Gastrocnemius medialis (tissue), 4 donors: ENCODE measurements at places on chromosomes 3 and 15. TPM values are rescaled to one million over a fixed set of nuclear protein-coding genes. Genes with fewer than 3 reads are reported as not detected.

Gene EIF4E3
- 51.0 TPM for total RNA-seq

Gene SCG5
- not detected for total RNA-seq

Gene UBXN7
- 4.2 TPM for total RNA-seq

Gene CAPN3
- 96.8 TPM for total RNA-seq

DNA sequence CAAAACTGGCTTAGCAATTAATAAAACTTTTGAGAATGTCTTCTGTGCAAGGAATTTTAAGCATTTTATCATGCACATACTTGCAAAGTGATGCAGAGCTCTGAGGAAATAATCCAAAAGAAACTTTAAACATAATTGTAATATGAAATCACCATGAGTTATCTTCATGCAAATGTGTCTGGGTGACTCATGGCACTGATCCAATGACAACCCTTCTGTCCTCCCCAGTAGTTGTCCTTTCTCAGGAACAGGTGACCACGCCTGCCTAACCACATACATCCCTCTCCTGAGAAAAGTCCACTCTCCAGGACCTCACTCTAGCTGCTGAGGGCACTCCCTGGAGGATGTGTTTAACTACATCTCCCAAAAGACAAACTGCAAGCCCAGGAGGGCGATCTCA is 530.6 kb upstream of the IL12A start:
- no peak overlapping the region for H3K4me3 ChIP-seq
- no peaks in the 10 kb centered on the region for H3K36me3 ChIP-seq
- H3K27me3 ChIP-seq, result no peaks in the 10 kb centered on the region
- H3K27ac ChIP-seq, result no peak overlapping the region
- no peak for DNase-seq

GRCh38 chr3:31421314-31422048 is 111.2 kb upstream of the STT3B start:
- H3K4me3 ChIP-seq, result no peak overlapping the region
- no peak overlapping the region for H3K27ac ChIP-seq
- DNase-seq, result no peak
- no peaks in the 10 kb centered on the region for H3K4me1 ChIP-seq

- DNase-seq, result no peak
- no peaks in the 10 kb centered on the region for H3K36me3 ChIP-seq
- no peak overlapping the region for H3K4me3 ChIP-seq
- H3K27ac ChIP-seq, result peak overlapping the region; percentile 38
Measured at GRCh38 chr3:114406286-114406685, 112.5 kb downstream of the TIGIT start.

DNA sequence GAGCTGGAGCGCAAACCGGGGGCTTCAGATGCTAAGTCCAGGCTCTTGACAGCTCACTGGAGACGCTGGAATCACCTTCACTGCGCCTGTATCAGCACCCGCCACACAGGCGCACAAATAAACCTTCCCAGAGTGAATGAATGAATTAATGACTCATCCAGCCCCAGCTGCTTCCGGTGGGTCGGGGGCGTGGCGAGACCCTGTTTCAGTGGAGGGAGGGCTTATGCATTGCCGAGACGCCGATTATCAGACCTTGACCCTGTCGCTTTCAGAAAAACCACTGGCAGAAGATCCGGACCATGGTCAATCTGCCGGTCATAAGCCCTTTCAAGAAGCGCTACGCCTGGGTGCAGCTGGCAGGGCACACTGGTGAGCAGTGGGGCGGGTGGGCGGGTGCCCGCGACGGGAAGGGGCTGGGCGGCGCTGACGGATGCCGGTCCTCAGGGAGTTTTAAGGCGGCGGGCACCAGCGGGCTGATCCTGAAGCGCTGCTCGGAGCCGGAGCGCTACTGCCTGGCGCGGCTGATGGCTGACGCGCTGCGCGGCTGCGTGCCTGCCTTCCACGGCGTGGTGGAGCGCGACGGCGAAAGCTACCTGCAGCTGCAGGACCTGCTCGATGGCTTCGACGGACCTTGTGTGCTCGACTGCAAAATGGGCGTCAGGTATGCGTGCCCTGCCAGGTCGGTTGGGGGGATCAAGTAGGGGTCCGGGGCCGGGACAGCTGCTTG is 7.7 kb downstream of the ITPKA start:
- peaks cover 47% of the 10 kb centered on the region for H3K27me3 ChIP-seq
- peak overlapping the region; percentile 34 for H3K4me3 ChIP-seq
- no peak overlapping the region for H3K27ac ChIP-seq
- H3K4me1 ChIP-seq, result no peaks in the 10 kb centered on the region
- no peak for DNase-seq
- no peaks in the 10 kb centered on the region for H3K36me3 ChIP-seq

GRCh38 chr3:191982481-191982880 is 521.5 kb downstream of the PYDC2 start:
- H3K4me3 ChIP-seq, result no peak overlapping the region
- no peaks in the 10 kb centered on the region for H3K36me3 ChIP-seq
- H3K27me3 ChIP-seq, result no peaks in the 10 kb centered on the region
- no peak for DNase-seq
